WTC11 (cell line): ENCODE measurements at places on chromosomes 4 and X. TPM values are rescaled to one million over a fixed set of nuclear protein-coding genes. Genes with fewer than 3 reads are reported as not detected.

The HPF1 gene
- total RNA-seq = 34.3 to 40.0 TPM (median 35.5 TPM) in 3 replicates

The MAGEA10 gene
- not detected in 3 replicates for total RNA-seq

The SPCS3 gene
- total RNA-seq = 117 to 127 TPM (median 125 TPM) in 3 replicates

The BEX3 gene
- total RNA-seq = 263 to 292 TPM (median 277 TPM) in 3 replicates
